Jurkat, Clone E6-1 (cell line): ENCODE measurements at places on chromosomes 1 and 21.

DNA sequence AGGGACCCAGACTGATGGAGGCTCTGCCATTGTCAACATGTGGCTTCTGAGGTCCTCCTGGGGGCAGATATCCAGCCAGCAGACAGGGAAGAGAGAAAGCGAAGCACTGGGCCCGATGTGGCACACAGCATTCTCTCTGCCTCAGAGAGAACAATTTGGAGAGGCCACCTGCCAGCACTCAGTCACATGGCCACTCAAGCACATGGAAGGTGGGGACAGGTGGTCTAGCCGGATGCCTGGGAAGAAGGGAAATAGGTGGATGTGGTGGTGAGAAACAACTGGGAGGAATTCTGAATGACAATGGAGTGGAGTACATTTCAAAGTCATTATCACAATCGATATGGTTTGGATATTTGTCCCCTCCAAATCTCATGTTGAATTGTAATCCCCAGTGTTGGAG lies 109.0 kb downstream of the UBE2U start:
- no peak for DNase-seq

DNA sequence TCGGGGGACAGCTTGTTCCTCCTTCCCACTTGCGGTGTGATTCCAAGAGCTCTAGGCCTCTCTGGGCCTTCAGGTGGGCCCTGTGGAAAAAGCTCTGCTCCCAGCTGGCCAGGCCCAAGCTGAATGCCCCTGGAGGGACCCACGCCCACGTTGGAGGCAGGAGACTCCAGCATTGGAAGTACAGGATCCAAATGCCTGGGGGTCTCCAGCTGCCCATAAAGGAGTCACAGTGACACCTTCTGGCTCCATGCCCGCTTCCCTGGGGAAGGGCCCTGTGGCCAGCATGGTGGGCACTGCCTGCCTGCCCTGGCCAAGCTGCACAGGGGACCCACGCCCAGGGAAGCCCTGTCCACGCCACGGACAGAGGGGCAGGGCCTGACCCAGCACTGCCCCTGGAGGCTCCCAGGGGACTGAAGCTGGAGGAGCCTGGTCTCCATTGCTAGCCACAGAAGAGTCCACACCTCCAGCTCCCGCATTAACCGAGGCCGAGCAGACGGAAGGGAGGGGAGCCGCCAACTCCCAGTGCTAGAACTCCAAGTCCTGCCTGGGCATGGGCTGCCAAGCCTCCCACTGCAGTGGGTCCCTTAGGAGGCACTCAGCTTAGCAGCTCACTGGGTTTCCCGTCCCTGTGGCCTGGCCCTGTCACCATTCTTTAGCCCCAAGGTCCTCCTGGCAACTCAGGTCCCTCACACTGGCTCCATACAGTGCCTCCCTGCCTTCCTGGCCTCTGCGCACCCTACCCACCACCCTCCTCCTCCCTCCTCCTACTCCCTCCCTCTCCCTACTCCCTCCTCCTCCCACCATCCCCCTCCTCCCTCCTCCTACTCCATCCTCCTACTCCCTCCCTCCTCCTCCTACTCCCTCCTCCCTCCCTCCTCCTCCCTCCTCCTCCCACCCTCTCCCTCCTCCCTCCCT lies 41.9 kb downstream of the WNT9A start:
- no peak for DNase-seq

DNA sequence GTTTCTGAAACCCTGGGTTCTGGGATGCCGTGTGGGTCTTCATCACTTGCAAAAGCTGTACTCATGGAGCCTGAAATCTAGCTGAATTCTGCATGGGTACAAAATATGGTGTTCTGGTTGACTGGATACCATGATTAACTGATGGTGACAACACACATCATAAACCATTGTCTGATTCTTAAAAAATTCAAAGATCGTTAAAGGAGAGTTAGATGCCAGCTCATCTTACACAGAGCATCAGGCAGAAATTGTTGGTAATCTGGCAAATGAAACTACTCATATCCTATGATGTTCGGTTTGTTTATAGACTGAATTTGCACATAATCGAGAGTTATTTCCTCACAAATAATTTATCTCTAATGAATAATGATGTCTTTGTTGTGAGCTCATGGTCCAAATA lies 218.1 kb upstream of the PKN2 start:
- no peak for DNase-seq

- no peak for DNase-seq
Measured at GRCh38 chr1:5812295-5812694, 179.9 kb downstream of the NPHP4 start.

GRCh38 chr1:192609110-192610079 lies 26.6 kb upstream of the RGS13 start:
- no peak for DNase-seq

- DNase-seq: no peak
Measured at GRCh38 chr1:64974288-64974825, 8.0 kb upstream of the JAK1 start.
